T-helper 1 cell treated with Interleukin-12 subunit alpha and Interleukin-12 subunit beta and Interleukin-4 antibody, amounts not matched to agents 30 ng/mL and 1 ng/mL, for 36 hours (primary cell): ENCODE measurements at places on chromosomes 6 and 20. TPM values are rescaled to one million over a fixed set of nuclear protein-coding genes. Genes with fewer than 3 reads are reported as not detected.

FOXA2 gene
- total RNA-seq: not detected in 2 replicates

ARFGEF3 gene
- total RNA-seq: 0.15 TPM in 2 replicates

TRDN gene
- total RNA-seq: not detected in 2 replicates

SYCP2 gene
- 7.0 and 7.6 TPM in 2 replicates for total RNA-seq

MEI4 gene
- total RNA-seq: not detected in 2 replicates

NCOA5 gene
- 36.5 and 40.2 TPM in 2 replicates for total RNA-seq

LY6G6C gene
- 0.41 TPM in 1 of 2 replicates, not detected in the other for total RNA-seq

FAM162B gene
- not detected in 2 replicates for total RNA-seq

GSTA2 gene
- total RNA-seq: not detected in 2 replicates
